ENCODE measurements at places on chromosomes 12 and 14.

DNA sequence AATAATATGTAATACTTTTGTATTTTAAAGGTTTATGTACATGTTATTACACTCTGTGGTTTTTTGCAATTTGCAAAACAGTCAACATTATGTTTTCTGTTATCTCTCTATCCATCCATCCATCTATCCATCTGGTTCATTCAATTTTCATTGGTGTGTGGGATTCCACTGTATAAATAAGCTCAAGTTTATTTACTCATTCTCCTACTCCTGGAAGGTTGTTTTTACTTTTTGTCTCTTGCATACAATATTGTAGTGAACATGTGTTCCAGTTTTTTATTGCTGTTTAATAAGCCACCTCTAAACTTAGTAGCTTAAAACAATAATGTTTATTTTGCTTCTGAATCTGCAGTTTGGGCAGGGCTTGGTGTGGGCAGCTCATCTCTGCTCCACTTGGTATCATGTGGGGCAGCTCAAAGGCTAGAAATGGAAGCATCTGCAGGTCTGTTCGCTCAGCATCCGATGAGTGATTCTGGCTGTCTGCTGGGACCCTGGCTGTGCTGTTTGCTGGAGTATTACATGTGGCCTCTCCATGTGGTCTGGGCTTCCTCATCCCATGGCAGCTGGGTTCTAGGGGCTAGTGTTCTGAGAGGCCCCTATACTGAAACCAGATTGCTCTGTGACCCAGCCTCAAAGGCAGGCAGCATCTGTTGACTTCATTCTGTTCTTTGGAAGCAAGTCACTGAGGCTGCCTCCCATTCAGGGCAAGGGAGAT lies 98.8 kb downstream of the SLC25A47 start:
- DNase-seq, result no peak

GRCh38 chr14:65356327-65356836 lies 56.1 kb upstream of the FUT8 start:
- DNase-seq, result peak; percentile 74

DNA sequence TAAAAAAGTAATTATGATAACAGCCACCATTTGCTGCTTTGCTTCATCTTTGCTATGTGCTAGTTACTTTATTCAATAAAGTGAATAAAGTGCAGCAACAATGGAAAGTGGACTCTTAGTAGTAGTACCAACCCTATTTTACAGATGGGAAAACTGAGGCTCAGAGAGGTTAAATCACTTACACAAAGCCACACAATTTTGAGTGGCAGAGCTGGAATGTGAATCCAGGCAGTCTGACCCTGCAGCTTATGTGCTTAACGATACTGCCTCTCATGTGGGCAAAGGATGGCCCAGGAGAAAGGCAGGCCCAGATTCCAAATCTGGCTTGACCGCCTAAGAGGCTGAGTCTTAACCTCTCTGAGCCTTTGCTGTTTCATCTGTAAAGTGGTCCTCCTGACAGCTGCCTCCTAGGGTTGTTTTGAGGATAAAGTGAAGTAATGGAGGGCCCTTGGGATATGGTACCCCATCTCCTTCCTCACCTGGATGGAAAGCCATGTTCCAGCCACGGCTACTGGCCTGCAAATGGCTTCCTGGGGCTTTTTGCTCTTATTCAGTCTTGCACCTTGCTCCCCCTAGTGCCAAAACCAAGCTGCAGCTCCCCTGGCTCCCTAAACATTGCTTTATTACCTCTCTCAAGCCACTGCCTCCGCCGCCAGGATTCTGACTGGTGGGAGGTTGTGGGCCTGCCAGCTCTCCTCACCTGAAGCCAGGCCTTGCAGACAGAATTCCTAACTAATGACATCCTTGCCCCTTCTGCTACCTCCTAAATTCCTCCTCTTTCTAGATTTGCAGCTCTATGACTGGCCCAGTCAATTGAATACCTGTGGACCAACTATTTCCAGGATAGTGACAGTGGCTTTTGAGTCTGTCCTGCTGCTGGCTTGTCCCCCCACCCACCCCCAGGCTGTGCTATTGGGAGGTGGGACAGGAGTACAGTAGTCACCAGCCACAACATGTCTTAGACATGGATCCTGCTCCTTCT lies 283.3 kb upstream of the PWP1 start:
- DNase-seq, result peak; percentile 53

DNA sequence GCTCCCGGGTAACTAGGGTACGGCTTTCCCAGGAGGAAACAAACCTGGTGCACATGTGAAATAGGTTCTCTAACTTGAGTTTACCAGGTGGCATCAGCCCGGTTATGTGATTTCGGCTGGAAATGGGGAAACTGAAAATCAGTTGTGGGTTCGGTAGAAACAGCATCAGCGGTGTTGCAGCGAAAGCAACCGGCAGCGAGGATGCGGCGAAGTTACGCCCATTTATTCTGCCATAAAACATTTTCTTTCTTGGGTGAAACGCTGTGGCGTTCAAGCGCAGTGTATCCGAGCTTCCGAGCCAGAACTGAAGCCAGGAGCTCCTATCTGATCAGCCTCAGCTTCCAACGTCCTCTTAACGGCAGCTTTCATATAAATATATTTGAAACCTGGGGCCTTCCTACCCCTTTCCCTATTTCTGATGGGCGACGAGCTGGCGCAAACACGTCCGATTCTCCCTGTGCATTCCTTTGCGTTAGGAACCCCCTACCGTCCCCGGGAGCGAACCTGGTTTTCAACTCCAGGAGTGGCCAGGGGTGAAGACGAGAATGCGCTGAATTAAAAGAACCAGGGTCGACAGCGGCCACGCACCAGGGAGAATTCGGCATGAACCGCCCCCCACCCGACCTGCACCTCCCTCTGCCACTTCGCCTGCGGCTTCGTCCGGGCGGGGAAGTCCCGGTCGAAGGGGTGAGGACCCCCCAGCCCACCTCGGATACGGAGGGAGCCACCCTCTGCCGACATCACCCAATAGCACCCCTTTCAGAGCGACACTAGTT lies 1.6 kb downstream of the DPF3 start:
- DNase-seq, result no peak

- DNase-seq, result no peak
Observed at GRCh38 chr14:85454226-85454813, 75.6 kb upstream of the FLRT2 start.

DNA sequence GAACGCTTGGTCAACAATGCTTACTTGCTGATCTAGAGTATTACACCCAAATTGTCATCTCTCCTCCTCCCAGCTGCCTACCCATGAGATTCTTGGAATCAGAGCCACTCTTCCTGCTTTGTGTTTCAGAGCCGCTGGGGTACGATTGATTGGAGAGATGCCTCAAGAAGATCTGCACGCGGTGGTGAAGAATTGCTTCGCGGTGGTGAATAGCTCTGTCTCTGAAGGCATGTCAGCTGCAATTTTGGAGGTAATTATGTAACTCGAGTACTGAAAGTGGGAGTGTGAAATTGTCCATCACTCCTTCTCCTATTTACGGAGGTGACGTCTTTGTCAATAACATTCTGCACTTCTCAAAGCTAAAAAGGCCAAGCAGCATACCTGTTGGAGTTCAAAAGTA lies 93.9 kb downstream of the GLT1D1 start:
- DNase-seq, result no peak

- DNase-seq, result no peak
Observed at GRCh38 chr12:130835011-130835410, 4.0 kb downstream of the STX2 start.

DNA sequence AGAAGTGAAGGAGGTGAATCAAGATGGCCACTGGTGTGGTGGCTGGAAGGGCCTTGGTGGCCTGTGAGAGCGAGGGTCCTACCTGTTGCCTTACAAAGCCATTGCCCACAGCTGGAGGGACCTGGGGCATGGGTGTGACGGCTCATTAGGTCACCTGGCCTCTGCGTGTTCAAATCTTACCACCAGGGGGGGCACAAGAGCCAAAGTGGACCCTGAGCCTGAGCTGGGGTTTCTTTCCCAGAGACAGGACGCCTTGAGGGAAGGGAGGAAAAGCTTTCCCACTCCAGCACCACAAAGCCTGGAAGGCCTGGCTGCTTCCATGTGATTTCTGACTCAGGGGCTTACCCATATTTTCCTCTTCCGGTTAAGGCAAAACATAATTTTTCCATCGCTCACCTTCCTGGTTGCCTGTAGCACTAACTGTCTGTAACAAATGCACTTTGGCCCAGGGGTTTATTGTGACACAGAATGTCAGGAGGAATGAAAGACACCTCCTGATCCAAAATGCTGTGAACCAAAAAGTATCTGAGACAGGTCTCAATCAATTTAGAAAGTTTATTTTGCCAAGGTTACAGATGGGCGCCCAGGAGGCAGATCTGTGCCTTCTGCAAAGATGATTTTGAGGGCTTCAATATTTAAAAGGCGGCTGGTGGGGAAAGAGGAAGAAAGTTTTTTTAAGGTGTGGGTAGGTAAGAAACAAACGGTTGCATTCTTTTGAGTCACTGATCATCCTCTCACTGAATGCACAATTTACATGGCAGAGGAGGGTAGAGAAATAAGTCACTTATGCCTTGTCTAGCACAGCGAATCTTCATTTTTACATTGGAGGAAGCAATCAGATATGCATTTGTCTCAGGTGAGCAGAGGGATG lies 4.3 kb upstream of the CD9 start:
- peak; percentile 76 for DNase-seq

DNA sequence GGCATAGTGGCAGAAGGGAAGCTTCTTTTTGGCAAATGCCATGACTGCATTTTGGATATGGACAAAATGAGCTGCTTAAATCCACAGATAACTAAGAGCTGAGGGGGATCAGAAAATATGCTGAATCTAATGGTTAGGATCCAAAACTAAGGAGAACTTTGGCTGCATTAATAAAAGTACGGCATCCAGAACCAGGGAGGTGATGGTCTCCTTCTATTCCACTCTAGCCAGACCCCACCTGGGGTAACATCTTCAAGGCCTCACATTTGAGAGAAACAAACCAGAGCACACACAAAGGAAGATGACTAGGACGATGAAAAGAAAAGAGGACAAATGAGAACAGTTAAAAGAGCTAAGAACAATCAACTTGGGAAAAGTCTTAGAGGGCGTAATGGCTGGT lies 27.6 kb downstream of the NT5DC3 start:
- no peak for DNase-seq

DNA sequence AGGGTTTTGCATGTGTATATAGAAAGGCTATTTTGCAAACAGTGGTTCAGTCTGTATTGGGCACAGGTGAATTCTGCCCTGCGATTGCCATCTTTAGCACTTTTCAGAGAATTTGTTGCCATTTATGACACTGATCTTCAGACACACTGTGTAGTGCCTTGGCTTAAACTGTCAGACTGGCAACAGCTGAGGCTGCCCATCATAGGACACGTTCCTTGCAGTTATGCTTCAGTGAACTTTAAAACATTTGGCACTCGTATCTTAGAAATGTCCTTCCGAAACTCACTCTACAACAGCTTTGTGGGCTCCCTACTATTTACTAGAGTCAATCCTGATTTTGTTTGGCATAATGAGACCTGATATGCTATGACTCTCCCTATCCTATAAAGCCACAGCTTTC lies 29.1 kb downstream of the AP5M1 start:
- DNase-seq, result no peak

GRCh38 chr14:93994919-93995682 lies 2.0 kb upstream of the CCDC197 start:
- DNase-seq, result peak; percentile 86

GRCh38 chr14:54537651-54538050 lies 27.9 kb downstream of the CGRRF1 start:
- DNase-seq, result no peak
